NCI-H1048 (cell line): ENCODE measurements at places on chromosomes 1 and 21.

GRCh38 chr1:210360852-210361477, 32.3 kb downstream of the HHAT start:
- DNase-seq: no peak

GRCh38 chr1:180956028-180956640, 43.4 kb downstream of the KIAA1614 start:
- no peak for DNase-seq

DNA sequence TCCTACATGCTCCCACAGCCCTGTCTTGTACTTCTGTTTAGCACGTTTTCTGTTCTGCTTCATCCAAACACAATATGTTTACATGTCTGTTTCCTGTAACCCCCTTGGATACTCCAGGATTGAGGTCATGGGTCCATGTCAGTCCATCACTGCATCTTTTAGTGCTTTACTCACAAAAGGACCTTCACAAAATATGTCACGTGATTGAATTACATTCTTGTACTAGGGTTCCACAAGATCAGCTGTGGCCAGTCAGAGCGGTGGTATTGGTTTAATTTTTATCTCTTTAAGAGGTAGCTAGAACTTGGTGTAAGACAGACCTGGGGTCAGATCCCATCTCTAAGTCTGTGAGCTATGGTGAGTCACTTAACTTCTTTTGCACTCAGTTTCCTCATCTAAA, 201.2 kb upstream of the FAM78B start:
- DNase-seq: no peak

DNA sequence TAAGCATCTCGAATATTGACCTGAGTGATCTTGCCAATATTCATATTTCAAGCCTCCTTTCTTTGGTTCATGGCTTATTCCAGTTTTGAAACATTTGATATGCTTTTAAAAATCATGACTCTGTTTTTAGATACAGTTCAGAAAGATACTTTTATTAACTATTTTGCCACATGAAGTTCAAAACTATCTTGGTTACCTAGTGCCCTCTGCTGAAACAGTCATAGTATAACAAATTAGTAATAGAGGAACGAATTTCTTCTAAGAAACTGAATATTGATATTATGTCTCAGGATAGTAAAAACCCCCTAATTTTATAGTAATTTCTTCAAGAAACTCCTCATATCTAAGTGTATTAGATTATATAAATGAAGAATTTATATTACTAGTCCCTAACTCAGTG, 52.6 kb upstream of the RC3H1 start:
- DNase-seq: no peak

DNA sequence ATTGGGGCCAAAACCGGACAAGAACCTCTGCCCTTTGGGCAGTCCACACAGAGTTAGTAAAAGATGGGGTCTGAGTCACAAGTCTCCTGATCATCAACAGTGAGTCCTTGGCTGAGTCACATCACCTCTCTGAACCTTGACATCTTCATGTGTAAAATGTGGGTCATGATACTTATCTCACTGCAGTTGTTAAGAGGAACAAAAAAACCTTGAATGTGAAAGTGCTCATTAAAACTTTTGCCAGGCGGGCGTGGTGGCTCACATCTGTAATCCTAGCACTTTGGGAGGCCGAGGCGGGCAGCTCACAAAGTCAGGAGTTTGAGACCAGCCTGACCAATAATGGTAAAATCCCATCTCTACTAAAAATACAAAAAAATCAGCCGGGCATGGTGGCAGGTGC, 15.7 kb downstream of the S100A16 start:
- DNase-seq: no peak

GRCh38 chr1:29673669-29674626, 437.6 kb downstream of the PTPRU start:
- DNase-seq: no peak

- no peak for DNase-seq
Measured at GRCh38 chr1:18142969-18143368, 35.4 kb downstream of the IGSF21 start.

GRCh38 chr21:45417256-45417950, 12.4 kb downstream of the COL18A1 start:
- no peak for DNase-seq

- no peak for DNase-seq
Measured at GRCh38 chr1:18581420-18581880, 49.2 kb upstream of the PAX7 start.

GRCh38 chr1:212677573-212677972, 22.1 kb downstream of the BATF3 start:
- DNase-seq: no peak

DNA sequence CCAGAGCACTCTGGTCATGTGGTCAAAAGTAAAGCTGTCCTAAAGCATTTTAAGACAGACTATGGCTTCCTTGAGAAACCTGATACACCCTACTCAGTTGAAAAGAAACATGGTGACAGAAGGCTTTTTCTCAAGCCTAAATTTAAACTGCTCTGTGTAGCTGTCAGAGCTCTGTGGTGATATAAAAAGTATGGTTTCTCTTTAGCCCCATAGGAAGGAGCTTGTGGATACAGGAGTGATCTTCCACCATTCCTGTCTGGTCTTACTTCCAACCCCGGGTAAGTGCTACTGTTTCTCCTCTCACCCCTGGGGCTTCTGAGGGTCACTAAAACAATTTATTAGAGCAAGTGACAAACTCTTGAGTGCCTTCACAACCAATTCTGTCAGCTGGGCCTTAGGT, 8.5 kb downstream of the TP53BP2 start:
- no peak for DNase-seq

DNA sequence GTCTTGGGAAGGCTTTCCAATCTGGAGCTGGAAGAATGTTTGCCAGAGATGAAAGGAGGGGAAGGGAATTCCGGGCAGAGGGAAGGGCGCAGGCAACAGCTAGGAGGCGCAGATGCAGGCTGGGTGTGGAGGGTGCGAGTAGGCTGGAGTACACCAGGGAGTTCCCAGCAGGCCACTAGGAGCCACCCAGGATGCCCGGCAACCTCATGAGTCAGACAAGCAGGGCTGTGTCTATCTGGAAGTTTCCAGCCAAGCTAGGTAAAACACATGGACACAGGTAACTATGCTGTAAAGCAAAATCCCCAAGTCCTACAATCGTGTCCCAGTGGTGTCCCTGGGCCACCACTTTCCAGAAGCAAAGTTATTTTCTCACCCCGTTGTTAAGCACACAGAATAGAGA, 990 bp upstream of the NBL1 start:
- no peak for DNase-seq

GRCh38 chr1:181655756-181656155, 172.4 kb downstream of the CACNA1E start:
- DNase-seq: no peak

DNA sequence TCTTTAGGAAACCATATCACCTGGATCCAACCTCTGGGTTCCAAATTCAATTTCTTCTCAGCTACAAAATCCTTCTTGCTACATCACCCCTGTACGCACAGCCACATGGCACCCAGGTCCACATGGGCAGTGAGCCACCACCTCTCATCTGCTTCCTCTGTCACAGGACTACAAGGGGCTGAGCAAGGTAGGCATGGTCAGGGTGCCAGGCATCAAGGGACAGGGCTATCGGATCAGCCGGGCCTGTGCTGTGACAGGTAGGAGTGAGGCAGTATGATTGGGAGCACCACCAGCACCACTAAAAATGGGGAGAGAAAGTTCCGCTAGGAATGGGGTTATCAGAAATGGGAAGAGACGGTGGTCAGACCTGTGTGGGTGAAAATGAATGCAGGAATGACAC, 29.4 kb downstream of the S100A6 start:
- no peak for DNase-seq

DNA sequence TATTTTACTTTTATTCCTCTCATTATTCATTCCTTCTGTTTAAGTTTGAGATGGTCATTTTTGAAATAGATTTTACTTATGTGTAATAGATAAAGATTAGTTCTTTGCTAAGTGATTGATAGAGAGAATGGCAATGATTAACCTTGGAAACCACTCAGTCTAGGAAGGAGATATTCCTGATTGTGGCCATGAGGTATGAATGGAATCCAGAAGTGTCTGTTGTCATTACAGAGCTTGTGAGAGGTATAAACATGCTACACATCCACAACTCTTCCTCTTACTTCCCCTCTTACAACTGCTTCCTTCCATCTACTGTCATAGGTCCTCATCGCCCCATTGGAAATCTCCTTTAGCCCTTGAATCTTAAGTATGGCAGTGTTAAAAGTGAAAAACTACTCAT, 988.8 kb upstream of the B3GALT2 start:
- DNase-seq: no peak

DNA sequence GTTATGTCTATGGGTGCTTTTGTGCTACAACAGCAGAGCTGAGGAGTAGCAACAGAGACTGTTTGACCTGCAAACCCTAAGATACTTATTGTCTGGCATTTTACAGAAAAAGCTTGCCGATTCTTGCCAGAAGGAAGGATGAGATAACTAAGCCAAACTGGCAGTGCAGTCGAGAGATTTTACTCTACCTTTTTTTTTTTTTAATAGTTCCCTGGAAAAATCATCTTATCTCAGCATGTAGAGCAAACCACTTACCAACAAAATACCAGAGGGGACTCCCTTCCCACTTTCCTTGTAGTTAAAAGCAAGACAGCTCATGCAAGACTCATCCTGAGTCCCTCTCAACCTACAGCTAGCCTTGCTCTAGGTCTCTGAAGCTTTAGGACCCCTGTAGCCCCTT, 132.9 kb downstream of the SYT2 start:
- no peak for DNase-seq

GRCh38 chr1:159056069-159056698, 20.4 kb downstream of the AIM2 start:
- DNase-seq: peak; percentile 18

DNA sequence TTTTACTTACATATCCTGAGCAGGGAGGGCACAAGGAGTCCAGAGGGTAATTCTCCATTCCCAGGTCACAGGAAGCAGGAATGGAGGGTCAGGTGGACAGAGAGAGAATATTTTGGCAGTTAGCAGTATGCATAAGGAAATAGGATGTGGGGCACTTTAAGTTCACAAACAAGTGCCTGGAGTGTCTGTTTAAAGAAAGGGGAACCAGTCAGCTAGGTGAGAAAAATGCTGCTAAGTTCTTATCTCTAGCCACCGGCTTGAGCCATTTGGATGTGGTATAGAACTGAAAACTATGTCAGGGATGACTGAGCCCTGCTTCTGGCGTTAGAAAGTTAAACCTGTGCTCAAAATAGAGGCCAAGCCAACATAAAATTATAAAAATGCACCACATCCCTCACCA, 739.7 kb upstream of the NCAM2 start:
- DNase-seq: no peak

DNA sequence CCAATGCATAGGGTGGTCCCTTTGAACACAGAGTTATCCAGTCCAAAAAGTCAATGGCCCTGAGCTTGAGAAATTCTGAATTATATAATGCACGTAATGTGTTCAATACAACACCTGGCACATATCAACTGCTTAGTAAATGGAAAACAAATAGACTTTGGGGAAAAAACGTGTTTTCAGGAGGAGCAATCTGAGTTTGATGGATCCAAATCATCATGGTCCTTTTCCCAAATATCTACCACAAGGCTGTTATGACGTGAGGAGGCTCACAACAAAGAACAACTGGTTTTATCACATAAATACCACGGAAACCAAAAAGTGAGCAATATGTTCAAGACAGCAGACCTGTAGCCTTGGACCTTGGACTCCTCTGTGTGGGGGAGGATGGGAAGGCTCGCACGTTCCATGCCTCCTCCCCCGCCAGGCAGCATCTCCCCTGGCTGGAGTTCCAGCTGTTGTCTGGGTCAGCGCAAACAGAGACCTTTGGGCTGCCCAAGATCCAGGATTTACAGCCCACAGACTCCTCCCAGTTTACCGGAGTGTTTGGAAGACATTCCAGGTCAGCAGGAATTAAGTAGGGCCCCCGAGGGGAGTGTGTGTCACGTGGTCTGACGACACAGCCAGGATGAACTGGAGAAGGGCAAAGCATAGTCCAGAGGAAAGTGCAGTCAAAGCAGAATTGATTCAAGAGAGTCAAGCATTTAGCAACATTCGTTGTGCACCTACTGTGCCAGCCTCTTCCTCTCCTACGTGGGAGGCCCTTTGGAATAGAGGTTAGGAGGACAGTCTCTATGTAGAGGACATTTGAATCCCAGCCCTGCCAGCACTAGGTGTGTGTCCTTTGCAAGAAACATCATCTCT, 32.2 kb upstream of the MED18 start:
- DNase-seq: no peak

GRCh38 chr1:68221980-68222373, 10.3 kb downstream of the WLS start:
- no peak for DNase-seq

DNA sequence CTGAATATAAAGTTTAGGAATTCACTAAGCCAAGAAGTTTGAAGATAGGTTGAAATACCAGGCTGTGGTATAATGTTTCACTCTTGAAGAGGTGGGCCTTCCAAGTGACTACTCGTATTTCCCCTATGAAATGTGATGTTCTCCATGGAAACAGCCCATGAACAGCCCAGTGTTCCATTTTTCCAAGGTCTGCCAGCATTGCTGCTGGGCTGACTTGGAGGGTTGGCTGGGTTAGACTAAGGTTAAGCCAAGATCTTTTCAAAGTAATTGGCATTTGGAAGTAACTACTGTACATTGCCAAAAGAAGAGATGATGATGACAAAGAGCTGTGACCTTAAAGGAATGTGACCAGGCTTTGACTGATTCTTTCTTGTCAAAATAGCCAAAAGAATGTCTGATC, 73.8 kb downstream of the RPE65 start:
- no peak for DNase-seq

DNA sequence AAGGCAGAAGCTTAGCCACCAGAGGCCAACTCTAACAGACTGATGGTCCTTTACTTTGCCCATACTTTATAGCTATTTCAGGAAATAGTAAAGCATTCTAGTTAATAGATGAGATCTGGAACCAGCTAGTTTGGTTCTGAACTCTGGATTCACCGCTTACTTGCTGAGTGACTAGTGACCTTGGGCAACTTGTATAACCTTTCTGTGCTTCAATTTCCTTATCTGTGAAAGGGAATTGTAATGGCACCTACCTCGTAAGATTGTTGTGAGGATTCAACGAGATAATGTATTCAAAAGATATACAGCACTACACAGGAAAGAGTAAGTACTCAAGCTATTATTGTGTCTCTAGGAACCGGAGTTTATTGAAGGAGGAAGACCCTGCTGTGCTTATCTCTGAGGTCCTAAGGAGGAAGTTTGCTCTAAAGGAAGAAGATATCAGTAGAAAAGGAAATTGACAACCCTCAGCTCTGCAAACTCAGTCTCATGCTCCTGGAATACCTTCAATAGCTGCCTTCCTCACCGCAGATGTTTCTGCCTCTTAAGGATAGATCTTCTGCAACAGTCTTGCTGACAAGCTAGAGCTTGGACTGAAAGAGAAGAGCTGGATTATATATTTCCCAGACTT, 11.9 kb downstream of the MTFR1L start:
- DNase-seq: no peak
